ENCODE measurements at places on chromosomes 5 and 9. TPM values are rescaled to one million over a fixed set of nuclear protein-coding genes. Genes with fewer than 3 reads are reported as not detected.

THBS4 gene
- total RNA-seq, result 2.2 TPM

CDKN2B gene
- total RNA-seq, result 0.16 TPM

GABRA6 gene
- total RNA-seq, result 0.31 TPM

ANGPTL2 gene
- 2.7 TPM for total RNA-seq

MAMDC2 gene
- 3.0 TPM for total RNA-seq

DPM2 gene
- total RNA-seq, result 11.4 TPM

DNA sequence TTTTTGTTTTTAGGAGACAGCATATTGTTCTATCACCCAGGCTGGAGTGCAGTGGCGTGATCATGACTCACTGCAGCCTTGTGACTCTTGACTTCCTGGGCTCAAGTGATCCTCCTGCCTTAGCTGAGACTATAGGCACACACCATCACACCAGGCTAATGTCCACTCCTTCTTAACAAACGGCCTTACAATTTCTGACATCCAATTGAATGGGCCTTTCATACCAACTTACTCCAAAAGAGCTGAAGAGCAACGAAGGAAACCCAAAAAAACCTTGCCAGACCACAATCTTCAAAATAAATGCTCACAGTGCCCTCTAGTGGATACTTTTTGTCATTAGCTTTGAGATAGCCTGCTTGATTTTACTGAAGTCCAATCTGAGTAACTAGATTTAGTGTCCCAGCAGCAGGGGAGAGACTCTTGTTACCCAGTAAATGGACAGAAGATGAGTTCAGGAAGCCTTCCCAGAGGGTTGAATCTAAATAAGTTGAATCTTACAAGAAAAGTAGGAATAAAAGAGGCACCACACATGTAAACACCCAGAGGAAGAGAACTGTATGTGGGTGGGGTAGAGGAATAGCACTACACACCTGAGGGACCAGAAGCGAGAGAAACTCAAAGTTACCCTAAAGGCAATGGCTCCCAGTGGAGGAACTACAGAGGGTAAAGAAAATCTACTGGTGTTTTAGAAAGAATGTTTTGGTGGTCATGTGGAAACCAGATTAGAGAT lies 9.3 kb downstream of the ZNF622 start:
- no peak for DNase-seq

DNA sequence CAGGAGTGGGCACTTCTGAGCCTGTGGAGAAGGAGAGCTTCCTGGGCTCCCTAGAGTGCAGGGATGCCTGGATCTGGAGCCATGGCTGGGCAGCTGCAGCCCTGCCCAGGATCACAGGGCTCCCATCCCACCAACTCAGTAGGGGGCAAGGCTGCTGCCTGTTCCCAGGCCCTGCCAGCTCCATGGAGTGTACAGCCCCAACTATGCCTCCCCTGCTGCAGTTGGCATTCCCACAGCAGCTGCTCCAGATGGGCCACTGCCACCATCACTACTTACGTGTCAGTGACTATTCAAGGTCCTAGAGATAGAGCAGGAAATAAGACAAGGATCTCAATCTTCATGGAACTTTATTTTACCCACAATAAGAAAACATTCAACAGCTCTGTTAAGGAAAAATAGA lies 107.1 kb upstream of the TNPO1 start:
- no peak for DNase-seq

DNA sequence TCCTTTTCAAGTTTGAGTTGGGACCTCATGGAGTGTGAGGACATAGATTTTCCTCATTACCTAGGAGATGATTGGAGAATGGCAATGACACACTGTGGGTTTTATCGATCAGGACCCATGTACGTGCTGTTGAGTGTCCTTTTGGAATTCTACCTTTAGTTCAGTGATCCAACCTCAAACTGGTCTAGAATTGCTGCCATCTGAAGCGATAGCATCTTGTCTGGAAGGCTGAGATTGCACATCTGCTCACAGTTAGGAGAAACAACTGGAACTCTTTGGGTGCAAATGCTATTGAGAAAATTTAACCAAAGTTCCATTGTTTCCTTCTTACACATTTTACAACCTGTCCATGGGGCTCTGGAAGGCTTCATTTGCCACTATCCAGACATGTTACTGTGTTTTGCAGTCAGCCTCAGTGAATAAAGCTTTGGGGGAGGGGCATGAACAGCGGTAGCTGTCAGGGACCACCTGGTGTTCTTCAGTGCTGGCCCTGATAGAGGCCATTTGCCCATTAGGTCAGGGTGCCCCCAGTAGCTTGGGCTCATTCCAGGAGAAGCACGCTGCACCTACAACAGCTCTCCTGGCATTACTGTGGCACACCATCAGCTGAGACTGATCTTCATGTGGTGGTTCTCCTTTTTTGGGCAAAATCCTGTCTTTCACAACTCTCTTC lies 123.1 kb downstream of the PDE8B start:
- DNase-seq, result no peak

DNA sequence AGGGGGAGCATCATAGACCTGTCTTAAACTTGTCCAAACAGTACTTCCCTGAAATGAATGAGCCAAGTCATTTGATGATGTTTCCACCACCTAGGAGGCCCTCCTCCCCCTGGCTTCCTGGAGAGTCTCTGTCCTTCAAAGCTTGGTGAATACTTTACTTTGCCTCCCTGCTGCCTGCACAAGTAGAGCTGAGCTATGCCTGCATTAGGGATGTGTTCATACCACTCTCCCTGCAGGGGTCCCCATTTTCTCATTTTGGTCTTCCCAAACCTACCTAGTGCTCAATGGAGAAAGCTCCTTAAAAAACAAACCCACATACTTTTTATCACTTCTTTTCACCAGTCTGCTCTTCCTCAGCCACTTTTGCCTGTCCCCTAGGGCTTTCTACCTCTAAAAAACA lies 7.7 kb downstream of the CCNI2 start:
- DNase-seq, result no peak

GRCh38 chr9:135906291-135907005 lies 898 bp downstream of the CAMSAP1 start:
- no peak for DNase-seq

DNA sequence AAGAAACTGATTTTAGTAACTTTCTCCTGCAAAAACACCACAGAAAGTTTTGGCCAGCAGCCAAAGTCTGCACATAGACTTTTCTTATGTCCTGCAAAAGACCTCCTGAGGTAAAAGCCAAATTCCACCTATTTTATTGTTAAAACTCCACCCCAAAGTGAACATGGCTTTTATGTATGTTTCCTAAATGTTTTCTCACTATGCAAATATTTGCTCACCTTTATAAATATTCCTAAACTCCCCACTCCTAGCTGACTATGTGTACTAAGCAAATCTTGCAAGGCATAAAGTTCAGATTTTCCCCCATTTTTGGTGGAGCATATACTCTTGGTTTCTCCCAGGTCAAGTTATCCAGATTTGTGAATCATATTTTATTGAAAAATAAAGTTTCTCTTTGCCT lies 446.2 kb downstream of the DNAH5 start:
- no peak for DNase-seq

GRCh38 chr5:17070647-17071046 lies 134.6 kb upstream of the MYO10 start:
- DNase-seq, result no peak

GRCh38 chr9:133371261-133371711 lies 4.6 kb downstream of the SURF4 start:
- no peak for DNase-seq

GRCh38 chr9:113772121-113772810 lies 103.8 kb upstream of the ZNF618 start:
- DNase-seq, result no peak

DNA sequence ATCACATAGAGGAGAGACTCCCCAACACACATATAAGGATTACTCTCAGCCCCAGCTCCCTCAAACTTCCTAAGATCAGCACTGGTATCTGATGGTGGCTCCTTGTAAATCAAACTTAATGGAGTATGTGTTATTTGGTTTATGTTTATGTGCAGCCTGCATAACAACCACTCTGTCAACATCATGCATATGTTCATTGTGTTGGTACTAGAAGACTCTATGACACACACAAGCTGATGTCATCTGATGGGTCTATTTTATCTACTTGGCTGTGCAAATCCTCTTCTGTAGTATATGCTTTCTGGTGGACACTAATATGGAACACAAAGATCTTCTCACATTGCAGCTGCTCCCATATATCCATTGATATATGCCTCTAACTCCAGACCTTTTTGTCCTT lies 134.0 kb upstream of the FAM174A start:
- DNase-seq, result no peak

DNA sequence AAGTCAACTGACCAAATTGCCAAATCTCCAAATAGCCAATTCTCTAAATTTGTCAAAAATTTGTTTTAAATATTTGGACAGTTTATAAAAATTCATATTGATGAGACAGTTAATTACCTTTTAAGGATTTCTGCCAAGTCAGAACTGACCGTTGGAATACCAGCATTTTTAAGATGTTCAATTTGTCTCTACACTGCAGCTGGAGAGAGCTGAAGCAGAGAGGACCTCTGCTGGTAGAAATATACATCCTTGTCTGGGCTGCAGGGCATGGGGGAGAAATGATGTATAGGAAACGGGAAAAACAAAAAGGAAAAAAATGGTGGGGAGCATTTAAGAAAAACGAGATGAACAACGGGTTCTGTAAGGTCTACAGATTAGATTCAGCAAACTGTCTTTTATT lies 16.8 kb downstream of the NR6A1 start:
- no peak for DNase-seq
